ENCODE measurements at places on chromosomes 5 and 9.
A peak's percentile ranks its signal among the peaks of the same experiment; 100 is the strongest.

DNA sequence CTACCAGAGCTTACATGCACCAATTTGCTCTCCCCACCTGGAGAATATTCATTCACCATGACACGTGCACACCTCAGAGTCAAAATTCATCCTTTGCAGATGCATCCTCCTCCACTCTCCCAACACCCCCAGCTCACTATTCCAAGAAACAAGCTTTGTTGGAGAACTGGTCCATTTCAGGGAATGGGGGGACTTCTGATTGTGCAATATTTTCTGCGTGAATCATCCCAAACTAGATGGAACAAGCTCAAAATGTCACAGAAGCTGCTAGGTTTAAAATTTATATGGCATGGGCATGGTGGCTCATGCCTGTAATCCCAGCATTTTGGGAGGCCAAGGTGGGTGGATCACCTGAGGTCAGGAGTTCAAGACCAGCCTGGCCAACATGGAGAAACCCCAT, 3.6 kb downstream of the GLDC start:
- DNase-seq: no peak

DNA sequence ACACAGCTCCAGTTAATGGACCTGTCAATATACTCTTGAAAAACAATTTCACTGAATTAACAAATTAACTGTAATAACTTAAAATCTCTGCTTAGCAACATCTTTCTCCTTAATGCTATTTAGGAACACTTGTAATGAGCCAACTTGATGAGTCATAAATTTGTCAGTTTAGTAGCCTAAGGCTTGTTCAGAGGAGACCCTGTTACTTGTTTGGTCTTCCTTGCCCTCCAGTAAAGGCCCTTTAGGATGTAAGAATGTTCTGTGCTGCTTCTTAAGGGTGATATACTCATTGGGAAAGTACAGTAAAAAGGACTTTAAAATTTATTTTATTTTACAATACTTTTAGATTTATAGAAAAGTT, 11.4 kb upstream of the MATR3 start:
- no peak for DNase-seq

DNA sequence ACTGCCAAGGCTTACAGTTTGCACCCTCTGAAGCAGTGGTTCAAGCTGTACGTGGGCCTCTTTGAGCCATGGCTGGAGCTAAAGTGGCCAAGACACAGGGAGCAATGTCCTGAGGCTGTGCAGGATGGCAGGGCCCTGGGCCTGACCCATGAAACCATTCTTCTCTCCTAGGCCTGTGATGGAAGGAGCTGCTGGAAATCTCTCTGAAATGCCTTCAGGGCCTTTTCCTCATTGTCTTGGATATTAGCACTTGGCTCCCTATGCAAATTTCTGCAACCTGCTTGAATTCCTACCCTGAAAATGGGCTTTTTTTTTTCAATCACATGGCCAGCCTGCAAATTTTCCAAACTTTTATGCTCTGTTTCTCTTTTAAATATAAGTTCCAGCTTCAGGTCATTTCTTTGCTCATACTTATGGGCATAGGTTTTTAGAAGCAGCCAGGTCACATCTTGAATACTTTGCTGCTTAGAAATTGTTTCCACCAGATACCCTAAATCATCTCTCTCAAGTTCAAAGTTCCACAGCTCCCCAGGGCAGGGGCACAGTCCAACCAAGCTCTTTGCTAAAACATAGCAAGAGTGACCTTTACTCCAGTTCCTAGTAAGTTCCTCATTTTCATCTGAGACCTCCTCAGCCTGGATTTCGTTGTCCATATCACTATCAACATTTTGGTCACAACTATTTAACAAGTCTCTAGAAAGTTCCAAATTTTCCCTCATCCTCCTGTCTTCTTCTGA, 138.3 kb downstream of the OSTF1 start:
- no peak for DNase-seq

DNA sequence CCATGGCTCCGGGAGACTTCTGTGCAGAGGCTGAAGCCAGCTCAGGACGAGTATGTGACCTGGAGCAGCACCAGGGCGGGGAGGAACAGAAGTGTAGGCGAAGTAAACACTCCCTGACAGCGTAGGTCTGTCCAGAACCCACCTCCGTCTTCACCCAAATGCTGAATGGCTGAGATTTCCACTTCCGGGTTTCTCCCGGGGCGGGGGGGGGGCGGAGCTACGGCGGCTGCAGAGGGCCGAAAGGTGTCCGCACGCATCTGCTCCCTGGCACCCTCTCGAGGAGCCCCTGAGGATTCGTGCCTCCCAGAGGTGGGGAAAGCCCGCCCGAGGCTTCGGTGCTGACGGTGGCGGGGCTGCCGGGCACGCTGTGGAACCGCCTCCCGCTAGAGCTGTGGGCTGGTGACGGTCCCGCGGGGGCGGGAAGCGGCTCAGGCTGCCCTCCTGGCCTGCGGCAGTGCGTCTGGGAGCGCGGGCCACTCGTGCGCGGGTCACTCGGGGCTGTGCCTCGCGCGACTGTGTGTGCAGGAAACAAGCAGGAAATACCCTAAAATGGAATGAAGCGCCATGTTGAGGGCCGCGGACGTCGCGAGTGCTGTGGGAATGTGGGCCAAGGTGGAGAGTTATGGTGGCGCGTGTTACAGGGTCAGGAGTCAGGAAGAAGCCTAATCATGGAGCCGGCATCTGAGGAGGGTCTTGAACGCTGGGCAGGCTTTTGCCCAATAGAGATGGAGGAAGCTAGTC, 1425.4 kb downstream of the FOXD4L5 start:
- peak; percentile 70 for DNase-seq

GRCh38 chr5:142277796-142278195, 47.0 kb downstream of the SPRY4 start:
- no peak for DNase-seq

- DNase-seq: no peak
These were observed 334.8 kb upstream of the ZNF462 start for GRCh38 chr9:106528158-106528557.

- DNase-seq: no peak
These were observed 166.8 kb downstream of the DROSHA start for GRCh38 chr5:31364881-31365636.

- DNase-seq: peak; percentile 71
These were observed 57.7 kb downstream of the FGF10 start for GRCh38 chr5:44331471-44332050.

GRCh38 chr5:134594336-134594735, 38.3 kb downstream of the SAR1B start:
- no peak for DNase-seq

- DNase-seq: peak; percentile 45
These were observed 4.1 kb upstream of the PHYKPL start for GRCh38 chr5:178236679-178237078.

GRCh38 chr9:86098824-86099700, at the start of gene GOLM1:
Gene GOLM1, minus strand, starts transcription at chr9:86099558. Its CDS starts 20,238 bp downstream, at chr9:86079320.
- peak; percentile 51 for DNase-seq

DNA sequence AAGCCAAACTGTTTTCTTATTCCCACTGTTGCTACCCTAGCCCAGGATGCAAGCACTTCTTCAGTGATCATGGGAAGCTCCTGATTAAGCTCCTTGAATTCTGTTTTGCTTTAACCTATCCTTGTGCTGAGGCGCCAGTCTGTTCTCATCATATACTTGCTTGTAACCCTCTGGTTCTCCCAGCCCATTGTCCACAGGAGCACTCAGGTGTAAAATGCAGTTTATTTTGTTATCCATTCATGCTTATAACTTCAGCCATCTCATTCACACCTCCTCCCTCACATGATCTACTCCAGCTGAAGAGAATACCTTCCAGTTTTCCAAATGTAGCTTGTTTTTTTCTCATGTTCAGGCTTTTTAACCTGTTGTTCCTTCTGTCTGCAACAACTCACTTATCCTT, 402.1 kb upstream of the BRINP1 start:
- no peak for DNase-seq

DNA sequence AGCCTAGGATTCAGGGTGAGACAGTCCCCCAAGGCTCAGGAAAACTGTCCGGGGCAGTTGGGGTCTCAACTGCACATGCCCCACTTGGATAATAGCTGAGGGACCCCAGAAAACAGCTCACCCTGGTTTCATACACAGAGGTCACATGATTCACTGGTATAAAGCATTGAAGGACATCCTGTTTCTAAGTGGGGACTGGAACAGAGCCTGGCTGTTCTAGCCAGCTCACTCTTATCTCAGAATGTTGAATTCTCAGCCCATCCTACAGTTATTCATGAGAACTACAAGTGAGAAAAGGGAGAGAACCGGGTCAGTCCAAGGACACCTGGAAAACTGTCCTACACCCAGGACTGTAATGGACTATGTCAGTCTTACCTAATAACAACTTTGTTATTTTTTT, 170.9 kb downstream of the FGF1 start:
- no peak for DNase-seq

- no peak for DNase-seq
These were observed 251.9 kb downstream of the MAT2B start for GRCh38 chr5:163757344-163757743.

DNA sequence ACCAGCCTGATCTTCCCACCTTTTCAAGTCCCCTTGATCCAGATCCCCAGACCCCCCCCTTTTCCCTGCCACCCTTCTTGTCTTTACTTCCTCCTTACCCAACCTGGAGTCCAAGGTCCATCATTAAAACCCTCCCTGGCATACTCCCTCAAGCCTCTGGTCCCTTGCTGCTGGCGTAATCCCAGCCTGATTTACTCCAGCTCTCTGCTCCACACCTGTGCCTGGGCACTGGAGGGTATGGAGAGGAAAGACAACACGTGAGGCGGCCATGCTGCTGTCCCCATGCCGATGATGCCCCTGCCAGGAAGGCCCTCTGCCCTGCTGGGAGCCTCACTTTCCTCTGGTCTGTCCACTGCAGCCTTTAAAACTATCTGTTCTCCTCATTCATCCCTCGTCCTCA, 5.1 kb downstream of the B4GALT7 start:
- no peak for DNase-seq

DNA sequence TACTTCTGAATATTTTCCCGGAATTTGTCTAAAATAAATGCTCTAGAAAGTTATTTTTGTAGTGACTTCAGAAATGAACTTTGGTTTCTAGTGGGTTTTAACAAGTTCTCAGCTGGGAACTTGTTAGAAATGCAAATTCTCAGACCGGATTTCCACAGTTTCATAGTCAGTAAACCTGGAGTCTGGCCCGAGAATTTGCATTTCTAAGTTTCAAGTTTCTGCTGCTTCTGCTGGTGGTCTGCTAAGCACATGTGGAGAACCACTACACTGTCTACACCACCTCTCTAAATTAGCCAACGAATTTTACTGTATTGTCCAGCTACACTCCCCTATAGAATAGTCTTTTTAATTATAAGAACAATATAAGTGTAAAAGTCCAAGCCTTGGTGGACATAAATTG, 208.0 kb downstream of the CHSY3 start:
- no peak for DNase-seq

- DNase-seq: no peak
These were observed 173.4 kb upstream of the PANK3 start for GRCh38 chr5:168752416-168753190.

DNA sequence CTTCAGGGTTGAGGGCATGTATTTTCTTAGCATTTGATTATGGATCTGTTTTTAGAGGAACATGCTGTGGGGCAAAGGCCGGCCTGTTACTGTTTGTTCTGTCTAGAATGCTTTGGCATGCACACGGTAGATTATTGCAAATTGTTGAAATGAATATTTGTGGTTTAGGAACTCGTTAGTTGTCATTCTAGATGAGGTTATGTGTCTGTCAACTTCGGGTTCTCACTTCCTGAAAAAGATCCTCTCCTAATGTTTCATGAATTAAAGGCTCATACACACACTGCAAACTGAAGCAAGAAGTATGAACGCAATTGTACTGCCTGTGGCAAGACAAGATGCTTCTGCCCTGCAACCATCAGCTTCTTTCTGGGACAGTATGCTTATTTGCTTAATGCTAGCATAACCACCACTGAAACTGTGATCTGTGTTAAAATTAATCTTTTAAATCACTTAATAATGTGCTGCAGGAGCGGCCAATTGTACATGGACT, 99.6 kb downstream of the BASP1 start:
- DNase-seq: no peak

DNA sequence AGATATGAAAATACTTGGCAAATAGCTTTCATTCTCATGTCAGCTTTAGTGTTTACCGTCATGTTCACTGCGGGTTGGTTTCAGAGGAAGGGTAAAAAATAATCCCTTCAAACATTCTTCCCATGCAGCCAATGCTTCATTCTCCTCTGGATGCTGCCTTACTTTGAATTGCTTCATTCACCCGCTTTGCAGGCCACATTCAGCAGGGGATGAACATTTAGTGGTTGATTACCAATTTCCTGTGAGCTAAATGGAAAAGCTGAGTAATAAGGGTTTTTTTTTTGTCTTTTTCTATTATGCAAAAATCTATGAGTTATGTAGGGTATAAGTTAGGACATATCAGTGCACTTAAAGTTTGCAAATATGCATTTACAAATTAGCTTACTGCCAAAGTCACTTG, 96.3 kb upstream of the MEF2C start:
- DNase-seq: no peak

- no peak for DNase-seq
These were observed 121.0 kb upstream of the RGS7BP start for GRCh38 chr5:64384765-64385164.

DNA sequence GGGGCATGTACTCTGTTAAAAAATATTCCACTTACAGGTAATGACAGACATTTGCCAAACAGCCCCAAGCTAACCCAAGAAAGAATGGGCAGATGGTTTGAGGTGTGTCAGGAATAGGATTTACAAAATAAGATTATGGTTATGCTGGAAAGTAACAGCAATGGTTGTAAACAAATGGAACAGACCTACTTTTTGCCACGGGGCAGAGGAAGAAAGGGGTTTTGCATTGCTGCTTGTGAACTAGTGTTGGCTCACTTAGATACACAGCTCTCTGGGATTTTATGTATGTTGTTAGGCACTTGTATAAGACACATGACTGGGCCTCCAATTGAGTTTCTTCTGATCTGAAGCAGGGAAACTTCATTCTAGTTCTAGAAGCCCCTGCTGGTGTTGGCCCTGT, 191.5 kb upstream of the GDNF start:
- no peak for DNase-seq

GRCh38 chr5:177427919-177428573, 1.6 kb downstream of the GRK6 start:
- no peak for DNase-seq

GRCh38 chr9:16712787-16713186, 157.7 kb downstream of the BNC2 start:
- no peak for DNase-seq

- DNase-seq: no peak
These were observed 91.4 kb downstream of the VCAN start for GRCh38 chr5:83562791-83563557.

DNA sequence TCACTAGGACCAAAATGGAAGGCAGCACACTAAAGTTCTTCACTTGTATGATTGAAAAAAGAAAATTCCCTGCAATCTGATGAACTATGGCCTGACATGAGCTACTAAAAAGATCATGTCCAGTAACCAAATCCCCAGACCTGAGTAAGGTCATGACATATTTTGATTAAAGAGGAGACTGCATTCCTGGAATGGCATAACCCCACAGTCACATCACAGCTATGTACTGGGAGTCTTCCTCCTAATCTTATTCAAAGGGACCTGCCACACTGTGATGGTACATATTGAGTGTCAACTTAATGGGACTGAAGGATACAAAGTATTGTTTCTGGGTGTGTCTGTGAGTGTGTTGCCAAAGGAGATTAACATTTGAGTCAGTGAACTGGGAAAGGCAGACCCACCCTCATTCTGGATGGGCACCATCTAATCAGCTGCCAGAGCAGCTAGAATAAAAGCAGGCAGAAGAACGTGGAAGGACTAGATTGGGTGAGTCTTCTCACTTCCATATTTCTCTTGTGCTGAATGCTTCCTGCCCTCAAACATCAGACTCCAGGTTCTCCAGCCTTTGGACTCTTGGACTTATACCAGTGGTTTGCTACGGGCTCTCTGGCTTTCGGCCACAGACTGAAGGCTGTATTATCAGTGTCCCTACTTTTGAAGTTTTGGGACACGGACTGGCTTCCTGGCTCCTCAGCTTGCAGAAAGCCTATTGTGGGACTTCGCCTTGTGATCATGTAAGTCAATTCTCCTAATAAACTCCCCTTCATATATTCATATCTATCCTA, 345.0 kb downstream of the TMEM38B start:
- DNase-seq: no peak
